Frontal cortex (tissue), 4 donors: ENCODE measurements at places on chromosomes 2 and 18. TPM values are rescaled to one million over a fixed set of nuclear protein-coding genes. Genes with fewer than 3 reads are reported as not detected.

DNA sequence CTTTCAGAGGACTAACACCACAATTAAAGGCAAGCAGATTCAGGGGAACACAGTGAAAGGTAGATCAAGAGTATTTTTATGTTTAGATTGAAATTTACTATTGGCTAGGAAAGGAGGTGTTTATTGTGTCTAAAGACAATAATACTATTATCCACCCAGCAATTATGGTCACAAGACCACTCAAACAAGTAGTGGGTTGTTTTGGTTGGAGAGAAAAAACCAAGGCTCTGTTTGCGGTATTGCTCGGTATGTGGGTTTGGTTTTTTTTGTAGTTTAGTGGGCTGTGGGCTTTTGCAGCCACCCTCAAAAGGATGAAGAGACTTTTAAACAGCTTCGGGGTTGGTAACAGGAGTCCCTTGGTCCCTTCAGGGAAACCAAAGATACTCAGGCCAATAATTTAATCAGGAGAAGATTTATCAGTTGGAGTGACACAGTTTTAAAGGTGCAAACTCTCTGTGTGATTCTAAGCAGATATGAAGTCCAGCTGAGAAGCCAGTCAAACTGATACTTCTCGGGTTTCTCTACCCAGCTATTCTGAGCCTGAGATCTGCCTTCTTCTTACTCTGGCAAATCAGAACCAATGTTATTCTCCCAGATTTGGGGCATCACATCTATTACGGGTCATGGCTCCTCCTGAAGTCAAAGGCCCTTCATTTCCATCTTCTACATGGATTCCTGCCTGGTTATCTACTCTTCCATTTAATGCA is 55.3 kb downstream of the DCC start:
- DNase-seq, result no peak

DNA sequence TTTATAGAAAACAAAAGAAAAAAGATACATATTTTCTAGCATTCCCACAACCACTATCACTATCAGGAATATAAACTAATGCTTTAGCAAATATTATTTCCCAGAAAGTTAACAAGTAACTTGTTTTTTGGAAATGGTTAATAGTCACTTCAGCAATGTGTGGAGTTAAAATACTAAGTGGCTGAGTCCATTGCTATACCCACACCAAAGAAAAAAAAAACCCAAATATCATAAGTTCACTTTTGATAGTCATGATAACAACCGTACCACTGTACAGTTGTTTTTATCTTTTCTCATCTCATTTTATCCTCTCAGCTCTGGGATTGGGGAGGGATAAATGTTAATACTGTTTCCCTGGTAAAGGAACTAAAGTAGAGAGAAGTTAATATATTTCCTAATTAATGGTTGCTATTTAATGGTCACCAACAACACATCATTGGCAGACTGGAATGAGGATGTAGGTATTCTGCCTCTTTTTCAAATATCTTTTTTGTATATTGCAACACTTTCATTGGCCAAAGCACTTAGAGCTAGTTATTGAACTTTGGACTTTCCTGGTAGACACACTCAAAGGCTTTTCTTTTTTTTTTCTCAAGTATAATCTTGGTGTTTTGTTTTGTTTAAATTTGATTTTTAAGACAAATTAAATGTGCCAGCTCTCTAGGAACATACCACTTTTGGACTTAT is 18.4 kb upstream of the KANSL1L start:
- DNase-seq, result no peak

DNA sequence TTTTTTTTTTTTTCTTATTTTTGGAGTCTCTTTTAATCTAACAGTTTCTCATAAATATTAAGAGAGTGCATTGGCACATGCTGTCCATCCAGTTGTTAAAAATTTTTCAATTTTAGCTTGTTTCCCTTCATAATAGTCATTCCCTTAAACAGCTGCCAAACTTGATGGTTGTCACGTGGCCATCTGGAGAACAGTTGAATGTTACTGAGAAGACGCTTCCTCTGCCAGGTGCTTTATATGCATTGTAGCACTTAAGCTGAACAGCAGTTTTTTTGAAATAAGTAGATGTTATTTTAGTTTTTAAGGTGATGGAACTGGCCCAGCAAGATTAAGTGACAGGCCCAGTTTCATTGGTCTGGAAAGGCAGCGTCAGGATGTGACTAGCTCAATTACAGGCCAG is 3.3 kb downstream of the SMARCAL1 start:
- no peak for DNase-seq

PTPRM gene
- 102 TPM for total RNA-seq

DNA sequence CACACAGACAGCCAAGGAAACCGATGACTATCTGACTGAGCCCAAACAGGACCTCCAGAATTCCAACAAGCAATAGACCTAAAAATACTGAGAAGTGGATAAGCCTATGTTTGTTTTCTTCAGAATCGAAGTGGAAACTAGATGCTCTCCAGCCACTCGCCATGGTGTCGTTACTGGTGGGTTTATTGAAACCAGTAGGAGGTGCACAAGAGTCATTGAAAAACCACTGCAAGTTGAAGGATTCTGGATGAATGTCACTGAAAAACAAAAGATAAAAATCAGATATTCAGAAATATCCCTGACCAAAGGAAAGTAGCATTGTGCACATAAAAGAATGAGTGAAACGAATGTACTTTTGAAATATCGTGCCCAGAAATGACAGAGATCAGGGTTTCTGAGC is 15.3 kb downstream of the TM4SF20 start:
- DNase-seq, result no peak

DNA sequence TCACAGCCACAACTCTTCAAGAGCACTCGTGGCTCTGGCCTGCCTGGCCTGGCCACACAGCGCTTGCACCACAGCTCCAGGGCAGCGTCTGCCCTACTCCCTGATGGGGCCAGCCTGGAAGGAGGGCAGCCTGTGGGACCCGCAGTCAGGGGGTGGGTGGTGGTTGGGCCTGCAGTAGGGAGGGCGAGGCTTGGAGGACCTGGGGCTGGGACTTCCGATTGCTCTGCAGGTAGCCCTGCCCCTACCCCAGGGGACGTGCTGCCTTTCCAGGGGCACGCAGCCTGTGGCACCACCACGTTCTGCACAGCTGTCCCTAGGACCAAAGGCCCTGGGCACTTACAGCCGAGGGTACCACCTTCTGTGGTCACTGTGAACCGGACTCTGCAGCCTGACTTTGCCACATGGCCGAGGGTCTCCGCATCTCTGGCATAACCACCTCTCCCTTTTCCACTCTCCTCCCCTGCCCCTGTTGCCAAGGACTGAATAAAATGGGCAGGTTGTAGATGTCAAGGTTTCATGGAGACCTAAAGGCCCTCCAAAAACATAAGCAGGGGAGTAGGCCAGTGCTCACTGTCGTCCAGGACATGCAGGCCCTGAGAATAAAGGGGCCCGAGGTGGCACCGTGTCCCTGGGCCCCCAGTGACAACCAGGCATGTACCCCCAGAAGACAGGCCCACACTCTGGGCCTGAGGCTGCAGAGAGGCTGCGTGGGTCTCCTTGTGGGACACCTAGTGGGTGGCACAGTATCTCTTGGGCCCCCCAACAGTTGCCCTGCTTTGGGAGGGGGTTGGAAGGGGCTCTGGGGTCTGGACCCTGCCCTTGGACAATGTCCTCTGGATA is 87.3 kb downstream of the INHBB start:
- DNase-seq, result no peak

AGXT gene
- total RNA-seq, result not detected

GRCh38 chr18:54905629-54906028 is 53.6 kb downstream of the CCDC68 start:
- DNase-seq, result no peak

DNA sequence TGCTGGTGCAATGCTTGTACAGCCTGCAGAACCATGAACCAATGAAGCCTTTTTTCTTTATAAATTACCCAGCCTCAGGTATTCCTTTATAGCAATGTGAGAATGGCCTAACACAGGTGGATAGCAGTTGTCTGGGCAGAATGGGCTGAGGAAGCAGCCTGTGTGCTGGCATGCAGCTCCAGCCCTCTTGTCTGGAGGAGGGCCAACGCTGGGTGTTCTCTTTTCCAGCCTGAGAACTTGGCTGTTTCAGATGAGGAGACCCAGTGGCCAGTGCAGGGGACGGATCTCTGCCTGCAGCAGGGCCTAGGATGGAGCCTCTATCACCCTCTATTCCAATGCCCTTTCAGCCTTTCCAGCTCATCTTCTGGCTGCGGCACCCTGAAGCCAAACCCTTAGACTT is 58.8 kb downstream of the CTIF start:
- DNase-seq, result no peak

SERPINB5 gene
- under 0.01 TPM for total RNA-seq

DNA sequence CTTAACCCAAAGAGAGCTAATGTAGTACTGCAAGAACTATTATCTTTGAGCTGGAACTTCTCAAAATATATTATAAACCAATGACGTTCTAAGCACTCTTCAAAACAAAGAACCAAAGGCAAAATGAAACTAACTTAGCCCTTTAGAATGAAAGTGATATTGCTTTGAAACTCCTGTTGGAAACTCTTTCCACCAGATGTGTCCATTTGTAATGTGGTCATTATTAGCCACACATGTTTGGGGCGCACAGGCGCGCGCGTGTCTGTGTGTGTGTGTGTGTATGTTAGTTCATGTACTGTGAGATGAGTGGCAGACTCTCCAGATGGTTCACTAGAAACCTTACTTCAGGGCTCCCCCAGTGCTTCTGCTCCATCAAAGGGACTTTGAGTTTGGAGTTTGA is 323.4 kb downstream of the BCL11A start:
- no peak for DNase-seq

DNA sequence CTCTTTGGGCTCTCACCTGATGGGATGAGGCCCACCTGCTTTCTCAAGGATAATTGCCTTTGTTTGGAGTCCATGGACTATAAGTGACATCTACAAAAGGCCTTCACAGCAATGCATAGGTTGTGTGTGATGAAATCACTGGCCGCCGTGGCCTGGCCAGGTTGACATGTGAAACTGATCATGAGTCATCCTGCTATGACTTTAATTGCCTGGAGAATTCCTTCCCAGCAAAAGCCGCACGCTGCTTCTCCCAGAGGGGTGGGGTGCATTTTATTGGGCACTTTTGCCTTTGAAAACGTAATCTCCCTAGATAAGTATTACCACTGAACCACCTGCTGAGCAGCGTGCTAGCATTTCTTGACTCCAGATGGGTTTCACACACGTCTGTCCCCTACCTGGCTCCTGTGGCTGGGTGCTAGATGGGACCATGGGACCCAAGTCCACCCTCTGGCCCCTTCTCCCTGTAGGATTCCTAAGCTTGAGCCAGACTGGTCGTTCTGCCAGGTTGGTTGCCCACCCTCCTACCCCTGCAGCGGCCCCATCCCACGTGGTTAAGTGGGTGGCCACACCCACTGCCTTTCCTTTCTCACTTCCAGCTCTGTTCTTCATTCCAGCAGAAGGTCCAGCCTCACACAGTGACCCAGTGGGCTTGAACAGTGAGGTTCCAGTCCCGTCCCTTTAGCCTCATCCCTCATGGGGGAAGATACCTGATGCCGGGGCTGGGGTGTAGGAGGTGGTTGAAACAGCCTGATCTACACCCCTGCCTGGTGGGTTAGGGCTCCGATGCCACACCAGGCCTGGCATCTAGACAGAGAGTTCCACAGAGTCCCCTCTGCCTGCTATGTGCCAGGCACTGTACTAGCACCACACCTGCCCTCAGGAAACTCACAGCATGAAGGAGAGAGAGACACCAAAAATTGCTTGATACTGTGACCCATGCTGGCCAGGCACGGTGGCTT is 89.6 kb downstream of the GBX2 start:
- DNase-seq, result no peak

DNA sequence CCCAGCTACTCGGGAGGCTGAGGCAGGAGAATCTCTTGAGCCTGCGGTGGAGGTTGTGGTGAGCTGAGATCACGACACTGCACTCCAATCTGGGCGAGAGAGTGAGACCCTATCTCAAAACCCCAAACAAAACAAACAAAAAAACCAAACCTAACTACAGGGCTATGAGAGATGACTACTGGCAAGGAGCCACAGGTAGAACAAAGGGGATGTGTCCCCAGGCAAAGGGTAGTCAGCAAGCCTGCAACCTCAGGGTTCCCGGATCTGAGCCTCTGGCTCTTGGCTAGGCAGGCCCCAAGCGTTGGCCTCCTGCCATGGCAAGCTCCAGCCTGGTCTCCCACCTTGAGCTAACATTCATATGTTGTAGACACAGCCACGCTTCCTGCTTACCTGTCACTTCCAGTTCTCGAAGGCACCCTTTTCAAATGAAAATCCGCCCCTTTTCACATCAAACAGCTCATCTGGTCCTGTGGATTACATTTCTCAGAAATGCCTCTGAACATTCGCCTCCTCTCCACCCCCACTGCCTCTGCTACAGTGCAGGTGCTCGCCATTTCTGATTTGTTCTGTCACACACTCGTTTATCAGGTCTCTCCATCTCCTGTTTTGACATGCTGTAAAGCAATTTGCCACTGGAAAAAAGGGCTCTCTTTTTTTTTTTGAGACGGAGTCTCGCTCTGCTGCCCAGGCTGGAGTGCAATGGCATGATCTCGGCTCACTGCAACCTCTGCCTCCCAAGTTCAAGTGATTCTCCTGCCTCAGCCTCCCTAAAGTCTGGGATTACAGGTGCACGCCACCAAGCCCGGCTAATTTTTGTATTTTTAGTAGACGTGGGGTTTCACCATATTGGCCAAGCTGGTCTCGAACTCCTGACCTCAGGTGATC is 13.1 kb upstream of the ACTR3 start:
- no peak for DNase-seq

DNA sequence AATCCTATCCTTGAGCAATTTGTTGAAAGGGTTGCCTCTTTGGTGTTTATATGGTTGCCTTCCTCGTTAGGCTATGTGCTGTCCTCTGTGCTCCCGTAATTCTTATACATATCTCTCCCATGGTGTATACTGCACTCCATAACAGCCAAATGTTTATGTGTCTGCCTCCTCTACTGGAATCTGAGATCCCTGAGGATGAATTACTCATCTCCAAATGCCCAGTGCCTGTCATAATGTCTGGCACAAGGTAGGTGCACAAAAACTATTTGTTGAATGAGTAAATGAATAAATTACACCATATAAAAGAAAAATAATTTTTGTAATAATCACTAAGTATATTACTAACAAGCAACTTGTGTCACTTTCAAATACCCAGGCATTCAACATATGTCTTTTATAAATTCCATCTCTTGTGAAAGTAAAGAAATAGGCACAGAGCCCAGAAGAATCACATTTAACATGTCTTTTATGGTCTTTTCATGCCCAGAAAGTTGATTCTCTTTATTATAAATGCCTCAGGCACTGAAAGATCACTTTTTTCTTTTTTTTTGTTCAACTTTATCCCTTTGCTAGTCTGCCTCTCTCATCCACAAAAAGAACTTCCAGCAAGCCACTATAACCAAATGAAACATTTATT is 164.9 kb downstream of the CCDC148 start:
- no peak for DNase-seq

- DNase-seq, result no peak
These were observed 3.7 kb upstream of the NRP2 start for GRCh38 chr2:205678541-205679142.

TEX44 gene
- not detected for total RNA-seq

DNA sequence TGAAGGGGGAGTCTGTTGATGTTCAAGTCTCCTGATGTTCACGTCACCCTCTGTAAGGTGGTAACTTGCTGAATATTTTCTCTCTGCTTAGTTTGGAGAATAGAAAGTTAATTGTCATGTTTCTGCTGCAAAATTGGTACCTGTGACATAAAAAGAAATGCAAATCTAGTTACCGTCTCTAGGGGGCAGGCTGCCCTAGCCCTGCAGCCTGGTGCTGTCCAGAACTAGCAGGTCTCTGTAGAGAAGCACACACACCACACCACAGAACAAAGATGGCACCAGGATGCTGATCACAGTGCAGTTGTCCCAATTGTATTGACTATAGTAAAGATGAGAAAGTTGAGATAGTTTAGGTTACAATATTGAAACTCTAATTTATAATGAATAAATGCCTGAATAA is 47.0 kb downstream of the SLC9A4 start:
- DNase-seq, result no peak

IL36B gene
- not detected for total RNA-seq
